ENCODE measurements at places on chromosomes 13 and 19. TPM values are rescaled to one million over a fixed set of nuclear protein-coding genes. Genes with fewer than 3 reads are reported as not detected.

The MUC16 gene
- 21.3 TPM for total RNA-seq

The CATSPERD gene
- total RNA-seq = not detected

The SLC25A42 gene
- 10.3 TPM for total RNA-seq

The FOXA3 gene
- total RNA-seq = not detected

GRCh38 chr13:57123681-57124080 lies 17.0 kb upstream of the PRR20A start:
- DNase-seq = no peak

- DNase-seq = no peak
These were observed 411.0 kb downstream of the HS6ST3 start for GRCh38 chr13:96500953-96501352.

The SOX1 gene
- total RNA-seq = not detected

DNA sequence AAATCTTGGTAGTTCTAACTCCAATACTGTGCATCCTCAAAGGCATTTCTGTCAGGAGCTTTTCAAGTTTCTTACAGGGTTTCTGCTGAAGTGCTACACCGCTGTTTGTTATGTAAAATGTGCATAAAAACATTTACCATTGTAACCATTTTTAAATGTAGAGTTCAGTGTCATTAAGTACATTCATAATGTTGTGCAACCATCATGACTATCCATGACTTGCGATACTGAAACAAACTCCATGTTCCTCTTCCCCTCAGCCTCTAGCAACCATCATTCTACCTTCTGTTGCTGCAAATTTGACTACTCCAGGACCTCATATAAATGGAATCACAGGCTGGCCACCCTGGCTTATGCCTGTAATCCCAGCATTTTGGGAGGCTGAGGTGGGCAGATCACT lies 14.4 kb upstream of the SLC25A42 start:
- no peak for DNase-seq

The PEX11G gene
- 1.0 TPM for total RNA-seq

The SLC10A2 gene
- not detected for total RNA-seq

DNA sequence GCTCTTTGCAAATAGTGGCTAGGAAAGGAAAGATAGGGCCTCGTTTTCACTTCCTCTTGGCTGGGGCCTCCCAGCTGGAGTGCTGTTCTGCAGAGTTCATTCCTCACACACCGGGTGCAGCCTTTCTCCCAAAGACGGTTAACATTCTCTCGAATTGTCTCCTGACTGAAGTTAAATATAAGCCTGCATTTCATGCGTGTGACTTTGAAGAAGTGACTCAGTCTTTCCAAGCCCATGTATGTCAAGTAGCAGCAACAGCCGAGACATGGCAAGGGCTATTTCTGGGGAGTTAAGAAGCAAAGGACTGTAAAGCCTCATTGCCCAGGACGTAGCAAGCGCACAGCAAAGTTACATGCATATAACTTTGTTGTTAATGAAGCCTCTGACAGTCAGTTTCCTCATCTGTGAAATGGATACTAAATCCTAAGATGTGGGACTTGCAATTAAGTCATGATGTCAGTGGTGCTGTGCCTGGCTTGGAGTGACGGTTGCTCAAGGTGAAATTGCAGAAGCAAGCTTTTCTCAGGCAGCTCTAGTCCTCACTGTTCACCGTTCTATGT lies 502.4 kb downstream of the MYO16 start:
- no peak for DNase-seq

The ZNF577 gene
- total RNA-seq = 6.4 TPM

The MCOLN1 gene
- 13.0 TPM for total RNA-seq

The ZNF181 gene
- 20.1 TPM for total RNA-seq

DNA sequence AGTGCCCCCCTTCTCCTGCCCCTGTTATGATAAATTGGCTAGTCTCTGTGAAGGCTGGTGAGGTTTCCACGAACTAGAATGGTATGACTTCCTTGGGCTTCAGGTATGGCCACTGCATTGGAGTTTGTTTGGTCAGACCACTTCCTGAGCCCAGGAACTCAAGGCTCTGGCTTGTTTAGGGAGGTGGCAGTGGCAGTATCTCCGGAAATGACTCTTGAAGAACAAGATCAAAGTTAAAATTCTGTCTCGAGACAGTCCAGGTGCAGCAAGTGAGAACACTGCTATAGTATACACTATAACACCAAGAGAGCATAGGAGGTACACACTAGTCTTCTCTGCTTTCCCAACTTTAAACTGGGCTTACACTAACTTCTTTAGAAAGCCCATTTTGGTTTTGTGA lies 309.1 kb downstream of the KLF12 start:
- DNase-seq = no peak
